ENCODE measurements at places on chromosomes 13 and 19.

GRCh38 chr13:109390391-109390790 lies 396.0 kb downstream of the IRS2 start:
- no peak for DNase-seq

DNA sequence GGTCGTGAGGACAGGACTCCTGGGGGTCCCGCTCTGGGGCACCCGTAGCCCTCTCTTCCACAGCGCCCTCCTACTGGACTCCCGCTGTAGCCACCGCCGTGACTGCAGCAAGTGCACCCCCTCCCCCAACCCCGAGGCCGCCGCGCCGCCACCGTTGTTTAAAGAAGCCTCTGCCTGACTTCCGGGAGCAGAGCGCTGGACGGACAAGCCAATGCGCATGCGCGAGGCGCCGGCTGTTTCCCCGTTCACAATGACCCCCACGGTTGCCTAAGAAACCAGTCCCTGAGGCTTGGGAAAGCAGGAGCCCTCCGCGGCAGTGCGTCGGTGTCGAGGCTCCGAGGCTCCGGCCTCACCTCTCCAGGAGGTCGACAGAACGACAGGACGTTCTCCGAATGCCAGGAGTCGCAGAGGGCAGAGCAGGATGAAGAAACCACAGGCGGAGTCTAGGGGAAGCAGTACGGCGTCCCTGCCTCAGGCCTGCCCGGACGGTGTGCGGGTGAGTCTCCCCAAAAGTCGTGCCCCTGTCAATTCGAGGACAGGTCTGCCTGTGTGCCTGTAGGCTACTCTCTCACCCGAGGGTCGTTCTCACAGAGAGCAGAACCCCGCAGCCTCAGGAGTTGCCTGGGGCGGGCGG lies 70.5 kb upstream of the ZNF420 start:
- DNase-seq: peak; percentile 82

- DNase-seq: no peak
Observed at GRCh38 chr19:46181388-46181779, 33.3 kb downstream of the IGFL2 start.

DNA sequence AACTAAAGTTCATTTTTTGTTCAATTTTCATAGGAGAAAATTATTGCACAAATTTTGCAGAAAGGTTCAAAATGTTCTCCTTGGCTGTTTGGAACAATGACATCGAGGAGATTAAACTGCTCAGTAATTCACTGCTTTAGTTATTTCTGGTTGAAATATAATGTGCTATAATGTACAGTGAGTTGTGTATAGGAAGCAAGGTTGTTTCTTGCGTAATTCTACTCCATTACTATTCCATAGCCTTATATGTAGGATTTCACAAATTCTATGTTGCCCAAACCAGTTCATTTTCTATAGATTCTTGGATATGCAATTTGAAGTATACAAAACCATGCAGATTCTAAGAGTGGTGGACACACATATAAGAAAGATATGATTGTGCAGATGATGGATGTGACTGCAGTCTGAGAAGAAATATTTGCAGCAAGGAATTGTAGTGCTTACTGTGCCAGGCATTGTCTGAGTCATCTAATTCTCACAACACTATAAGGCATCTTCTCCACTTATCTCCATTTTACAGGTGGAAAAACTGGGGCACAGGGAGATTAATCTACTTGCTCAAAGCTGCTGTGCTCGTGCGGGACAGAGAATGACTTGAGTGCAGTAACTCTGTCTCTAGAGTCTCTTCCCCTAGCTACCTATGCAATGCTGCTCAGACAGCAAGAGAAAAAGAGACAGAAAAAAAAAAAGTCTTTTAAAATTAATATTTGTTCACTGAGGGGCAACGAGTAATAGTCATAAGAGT lies 515.5 kb downstream of the MYO16 start:
- DNase-seq: no peak

GRCh38 chr13:110677731-110678545 lies 28.0 kb downstream of the CARS2 start:
- no peak for DNase-seq

DNA sequence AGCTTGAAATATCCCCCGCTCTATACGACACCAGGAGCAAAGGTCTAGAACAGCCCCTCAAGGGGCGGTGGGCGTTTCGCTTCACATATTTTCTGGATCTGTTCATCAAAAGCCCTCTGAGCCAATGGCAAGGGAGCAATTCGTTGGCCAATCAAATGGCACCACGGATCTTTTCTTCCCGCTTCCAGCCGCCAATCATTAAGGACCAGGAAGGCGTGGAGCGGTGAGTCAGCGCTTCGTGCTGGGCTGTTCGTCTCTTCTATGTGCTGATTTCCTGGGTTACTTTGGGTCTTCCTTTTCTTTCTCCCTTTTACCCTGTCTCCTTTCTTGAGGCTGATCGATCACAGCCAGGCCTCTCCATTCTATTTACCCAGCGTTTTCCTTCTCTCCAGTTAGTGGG lies at the start of gene NLRP4:
Gene NLRP4 (plus strand): TSS at position 201 of the 400 bp plus-strand sequence. CDS start 15,541 bp downstream, outside the sequence.
- no peak for DNase-seq

DNA sequence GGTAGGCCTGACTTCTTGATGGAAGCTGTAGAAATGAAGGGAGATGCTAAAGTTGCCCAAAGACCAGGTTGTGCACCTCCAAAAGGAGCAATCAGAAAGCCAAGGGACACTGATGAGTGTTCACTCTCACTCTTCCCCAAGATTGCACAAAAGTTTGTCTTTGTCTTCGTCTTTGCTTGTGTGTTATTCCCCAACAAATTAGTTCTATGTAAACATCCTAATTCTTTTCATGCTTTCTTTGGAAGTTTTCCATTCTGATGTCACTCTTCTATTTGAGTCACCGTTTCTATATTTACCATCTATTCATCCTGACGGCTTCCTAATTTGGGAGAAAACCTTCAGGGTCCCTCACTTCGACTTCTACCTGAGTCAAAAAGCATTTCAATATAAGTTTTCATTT lies 3.7 kb upstream of the TMEM272 start:
- no peak for DNase-seq

GRCh38 chr13:21744149-21744548 lies 73.3 kb downstream of the FGF9 start:
- DNase-seq: no peak

- no peak for DNase-seq
Observed at GRCh38 chr13:47036294-47037008, 139.6 kb upstream of the HTR2A start.

DNA sequence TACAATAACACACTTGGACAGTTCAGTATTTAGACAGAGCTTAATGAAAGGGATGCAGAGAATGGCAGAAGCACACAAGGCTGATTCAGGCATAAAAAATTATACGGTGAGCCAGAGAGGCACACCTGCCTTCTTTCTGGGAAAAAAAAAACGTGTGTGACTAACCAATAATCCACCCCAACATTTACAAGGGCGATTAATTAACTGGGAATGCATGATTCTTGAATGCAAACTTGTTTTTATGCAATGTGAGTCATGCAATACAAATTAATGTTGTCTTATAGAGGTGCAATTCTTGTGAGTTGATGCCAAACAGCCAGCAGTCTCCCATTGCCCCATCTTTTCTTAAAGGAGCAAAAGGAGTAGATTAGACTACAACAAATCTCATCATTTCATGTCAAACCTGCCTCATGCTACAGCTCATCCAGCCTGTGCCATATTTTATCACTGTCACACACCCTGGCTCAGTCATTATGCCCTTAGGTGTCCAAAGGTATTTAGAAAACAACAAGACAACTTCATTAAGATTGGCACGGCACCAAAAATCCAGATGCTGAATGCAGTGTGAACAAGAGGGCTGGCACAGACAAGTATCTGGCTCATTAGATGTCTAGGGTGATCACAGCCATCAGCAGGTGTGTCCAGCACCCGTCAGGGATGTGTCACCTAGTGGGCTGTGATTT lies 721.1 kb downstream of the EFNB2 start:
- no peak for DNase-seq

- no peak for DNase-seq
Observed at GRCh38 chr19:3880471-3881271, at the start of gene ATCAY. Gene ATCAY (plus strand): TSS chr19:3880685. CDS start chr19:3885768, 5,083 bp downstream.

GRCh38 chr13:43804461-43805070 lies 17.8 kb upstream of the ENOX1 start:
- DNase-seq: no peak

GRCh38 chr13:20714563-20715329 lies 11.2 kb downstream of the IL17D start:
- DNase-seq: no peak

DNA sequence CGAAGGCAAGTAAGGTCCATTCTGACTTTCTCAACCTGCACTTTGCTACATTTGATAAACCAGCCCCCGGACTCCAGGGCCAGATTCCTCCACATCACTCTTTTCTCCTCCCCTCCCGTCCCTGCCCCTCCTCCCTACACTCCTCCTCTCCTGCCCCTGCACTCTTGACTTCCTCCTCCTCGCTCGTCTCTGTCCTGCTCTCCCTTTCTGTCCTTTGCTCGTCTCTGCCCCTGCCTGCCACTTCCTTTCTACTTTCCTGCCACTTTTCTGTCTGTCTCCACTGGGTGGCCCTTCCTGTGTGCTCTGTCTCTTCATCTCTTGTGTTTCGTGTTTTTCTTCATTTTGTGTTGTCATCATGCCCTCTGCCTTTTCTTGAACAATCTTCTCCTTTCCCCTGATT lies 7.0 kb downstream of the U2AF2 start:
- no peak for DNase-seq

GRCh38 chr19:51531349-51532315 lies at the start of gene SIGLEC6:
Gene SIGLEC6 (minus strand): TSS chr19:51531670. CDS start chr19:51531648, 22 bp downstream.
- no peak for DNase-seq

Data from NCI-H2029 treated with DMSO at 0.1 percent for 48 hours (cell line).